Left forelimb (tissue), 1 donor: ENCODE measurements at places on chromosomes 1 and 21.
A peak's percentile ranks its signal among the peaks of the same experiment; 100 is the strongest.

DNA sequence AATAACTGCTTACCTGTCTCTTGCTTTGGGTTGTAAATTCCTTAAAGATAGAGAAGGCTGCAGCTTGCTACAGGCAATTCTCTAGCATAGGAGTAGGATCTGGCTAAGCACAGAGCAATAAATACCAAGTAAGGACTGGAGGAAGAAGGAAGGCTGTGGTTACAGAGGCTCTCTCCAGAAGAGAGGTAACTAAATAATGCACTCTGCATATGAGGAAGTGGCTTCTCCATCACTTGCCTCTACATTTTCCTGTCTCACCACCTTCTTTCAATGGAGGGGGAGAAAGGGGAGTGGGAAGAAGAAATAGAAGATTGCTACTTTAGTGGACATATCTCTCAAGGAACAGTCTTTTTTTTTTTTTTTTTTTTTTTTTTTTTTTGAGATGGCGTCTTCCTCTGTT lies 60.9 kb upstream of the LAX1 start:
- no peak for DNase-seq

- DNase-seq = no peak
These were observed 13.1 kb upstream of the L1TD1 start for GRCh38 chr1:62181532-62181931.

- no peak for DNase-seq
These were observed 77.9 kb downstream of the TRABD2B start for GRCh38 chr1:47919113-47919833.

DNA sequence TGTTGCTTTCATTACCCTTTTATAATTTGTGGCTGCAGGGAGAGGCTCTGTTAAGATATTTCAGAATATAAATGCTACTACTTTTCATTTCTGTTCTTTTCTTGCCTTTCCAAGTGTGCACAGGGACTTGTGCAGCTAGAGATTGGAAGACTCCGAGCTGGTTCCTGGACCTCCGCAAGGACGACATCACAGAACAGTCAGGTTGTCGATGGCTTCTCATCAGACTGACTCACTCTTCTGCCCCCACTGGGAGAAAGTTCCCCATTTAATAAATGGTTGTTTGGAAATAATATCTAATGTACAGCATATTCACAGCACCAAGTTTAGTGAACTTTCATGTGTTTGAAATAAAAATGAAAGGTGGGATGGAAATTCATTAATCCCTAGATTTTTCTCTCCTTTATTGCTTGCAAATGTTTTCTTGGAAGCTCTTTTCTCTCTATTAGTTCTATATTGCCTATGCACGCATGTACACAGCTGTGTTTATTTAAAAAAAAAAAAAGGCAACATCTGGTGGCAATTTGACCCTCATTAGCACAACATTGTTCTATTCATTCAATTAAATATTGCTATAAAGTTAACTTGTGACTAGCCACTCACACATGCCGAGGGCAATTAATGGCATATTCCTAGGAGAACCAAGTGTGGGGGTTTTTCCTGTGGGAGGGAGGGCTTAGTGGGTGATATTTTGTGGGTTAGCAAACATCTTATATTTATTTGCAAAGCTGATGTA lies 77.5 kb upstream of the L1TD1 start:
- no peak for DNase-seq

DNA sequence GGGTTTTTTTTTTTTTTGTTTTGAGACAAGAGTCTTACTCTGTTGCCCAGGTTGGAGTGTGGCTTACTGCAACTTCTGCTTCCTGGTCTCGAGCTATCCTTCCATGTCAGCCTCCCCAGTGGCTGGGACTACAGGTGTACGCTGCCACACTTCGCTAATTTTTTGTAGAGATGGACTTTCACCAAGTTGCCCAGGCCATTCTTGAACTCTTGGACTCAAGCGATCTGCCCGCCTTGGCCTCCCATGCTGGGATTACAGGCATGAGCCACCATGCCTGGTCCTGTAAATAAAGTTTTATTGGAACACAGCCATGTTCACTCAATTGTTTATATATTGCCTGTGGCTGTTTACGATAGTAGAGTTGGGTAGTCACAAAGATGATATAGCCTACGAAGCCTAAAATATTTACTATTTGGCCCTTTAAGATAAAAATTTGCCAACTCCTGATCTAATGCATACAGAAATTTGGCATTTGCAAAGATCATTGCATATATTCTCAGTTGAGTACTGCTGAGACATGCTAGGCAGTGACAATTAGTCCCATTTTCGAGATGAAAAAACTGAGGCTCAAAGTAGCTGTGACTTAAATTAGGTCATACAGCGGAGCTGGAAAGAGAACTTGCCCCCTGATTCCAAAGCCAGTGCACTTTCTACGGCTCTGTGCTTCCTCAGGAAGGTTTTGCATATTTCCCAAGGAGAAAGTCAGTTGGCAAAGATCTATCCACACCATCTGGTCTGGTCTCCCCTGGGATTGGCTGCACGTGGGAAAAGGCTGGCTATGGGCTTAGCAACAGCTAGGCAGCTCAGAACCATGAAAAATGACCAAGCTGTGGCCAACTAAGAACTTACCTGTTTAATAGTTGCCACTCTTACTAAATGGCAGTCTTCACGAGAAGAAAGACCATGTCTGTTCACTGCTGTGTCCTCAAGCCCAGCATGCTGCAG lies 19.4 kb downstream of the MECR start:
- DNase-seq = no peak

DNA sequence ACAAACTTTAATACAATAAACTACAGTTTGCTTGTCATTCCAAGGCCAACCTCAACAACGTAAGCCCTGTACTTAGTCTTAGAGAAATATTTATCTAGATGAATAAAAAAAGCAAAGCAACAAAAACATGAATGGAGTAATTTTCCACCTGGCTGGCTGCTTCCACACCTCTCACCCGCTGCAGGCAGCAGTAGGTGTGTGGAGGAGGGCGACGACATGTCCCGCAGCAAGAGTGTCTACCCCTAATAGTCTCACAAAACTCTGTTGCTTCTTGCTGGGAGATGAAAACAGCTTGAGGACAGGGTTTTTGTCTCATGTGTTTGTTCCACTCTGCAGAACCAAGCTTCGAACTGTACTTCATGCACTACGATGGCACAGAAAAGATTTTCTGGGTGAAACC lies 48.8 kb upstream of the IGSF5 start:
- no peak for DNase-seq

DNA sequence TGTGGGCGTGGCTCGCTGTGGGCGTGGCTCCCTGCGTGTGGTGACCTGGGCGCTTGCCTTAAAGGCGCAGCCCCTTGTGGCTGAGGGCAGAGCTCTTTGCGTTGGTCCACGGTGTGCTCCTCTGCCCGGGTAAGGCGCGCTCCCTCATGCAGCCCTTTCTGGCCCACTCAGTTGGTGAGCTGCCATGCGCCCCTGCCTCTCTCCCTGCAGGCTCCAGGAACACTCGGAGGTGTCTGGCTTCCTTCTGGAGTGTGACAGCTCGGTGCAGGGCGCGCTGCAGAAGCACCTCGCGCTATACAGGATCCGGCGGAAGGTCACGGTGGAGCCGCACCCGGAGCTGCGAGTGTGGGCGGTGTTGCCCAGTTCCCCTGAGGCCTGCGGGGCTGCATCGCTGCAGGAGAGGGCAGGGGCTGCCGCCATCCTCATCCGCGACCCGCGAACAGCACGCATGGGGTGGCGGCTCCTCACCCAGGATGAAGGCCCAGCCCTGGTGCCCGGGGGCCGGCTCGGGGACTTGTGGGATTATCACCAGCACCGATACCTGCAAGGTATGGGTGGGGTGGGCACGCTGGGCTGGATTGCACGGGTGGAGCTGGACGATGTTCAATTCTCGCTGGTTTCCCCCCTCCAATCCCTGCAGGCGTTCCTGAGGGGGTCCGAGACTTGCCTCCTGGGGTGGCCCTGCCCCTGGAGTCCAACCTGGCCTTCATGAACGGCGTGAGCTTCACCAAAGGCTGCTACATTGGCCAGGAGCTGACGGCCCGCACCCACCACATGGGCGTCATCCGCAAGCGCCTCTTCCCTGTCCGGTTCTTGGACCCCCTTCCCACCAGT lies 9.1 kb downstream of the IBA57 start:
- peak; percentile 57 for DNase-seq

- DNase-seq = no peak
These were observed 6.6 kb downstream of the LRRC47 start for GRCh38 chr1:3789421-3790300.

DNA sequence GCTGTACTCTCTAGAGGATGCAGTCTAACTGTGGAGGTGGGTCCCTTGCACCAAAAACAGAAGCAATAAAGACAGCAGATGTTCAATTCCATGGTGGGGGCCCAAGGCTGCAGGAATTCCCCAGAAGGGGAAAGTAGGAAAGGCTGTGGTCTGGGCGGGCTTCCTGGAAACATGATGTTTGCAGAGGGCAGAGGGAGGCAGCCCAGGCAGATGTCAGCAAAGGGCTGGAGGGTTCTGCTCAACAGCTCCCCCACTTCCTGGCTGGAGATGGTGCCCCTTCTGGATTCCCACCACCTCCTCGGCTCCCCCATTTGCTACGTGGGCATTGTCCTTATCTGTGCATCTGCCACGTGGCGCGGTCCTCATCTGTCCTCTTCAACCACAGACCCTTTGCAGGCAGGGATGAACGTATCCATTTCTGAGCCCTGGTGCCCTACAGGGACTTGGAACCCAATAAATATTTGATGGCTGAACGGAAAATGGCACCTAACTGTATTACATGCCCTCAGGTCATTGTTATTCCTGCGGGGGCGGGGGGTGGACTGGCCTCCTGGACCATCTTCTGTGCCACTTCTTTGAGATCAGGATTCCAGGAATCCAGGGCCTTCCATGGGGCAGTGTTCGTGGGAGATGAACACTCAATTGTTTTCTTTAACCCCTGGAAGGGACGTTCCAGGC lies 8.4 kb upstream of the GUCA2B start:
- DNase-seq = no peak

GRCh38 chr1:30108186-30108585 lies 615.2 kb downstream of the MATN1 start:
- DNase-seq = no peak
